ENCODE measurements at places on chromosomes 5 and 9.

GRCh38 chr5:134132372-134133187 is 18.1 kb downstream of the TCF7 start:
- no peak for DNase-seq

- DNase-seq = no peak
These were observed 274.5 kb upstream of the IZUMO3 start for GRCh38 chr9:24820196-24820595.

DNA sequence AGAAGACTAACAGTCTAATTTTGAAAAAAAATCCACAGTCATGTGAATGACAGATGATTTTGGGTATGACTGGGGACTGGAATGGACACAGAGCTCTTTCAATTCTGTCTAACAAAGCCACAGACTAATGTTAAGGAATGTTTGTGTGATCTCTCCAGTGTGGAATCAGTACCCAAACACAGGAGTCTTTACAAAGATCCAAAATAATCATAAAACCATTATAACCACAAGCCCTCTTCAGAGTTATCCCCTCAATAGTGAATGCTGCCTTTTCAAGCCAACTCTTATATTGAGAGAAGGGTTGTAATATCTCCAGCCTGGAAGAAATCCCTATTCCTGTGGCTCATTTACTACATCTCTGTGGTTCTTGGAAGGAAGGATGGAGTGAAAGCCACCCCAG is 552.0 kb upstream of the CLINT1 start:
- DNase-seq = no peak

- no peak for DNase-seq
These were observed 539.2 kb downstream of the ACTL7B start for GRCh38 chr9:108316630-108317029.

DNA sequence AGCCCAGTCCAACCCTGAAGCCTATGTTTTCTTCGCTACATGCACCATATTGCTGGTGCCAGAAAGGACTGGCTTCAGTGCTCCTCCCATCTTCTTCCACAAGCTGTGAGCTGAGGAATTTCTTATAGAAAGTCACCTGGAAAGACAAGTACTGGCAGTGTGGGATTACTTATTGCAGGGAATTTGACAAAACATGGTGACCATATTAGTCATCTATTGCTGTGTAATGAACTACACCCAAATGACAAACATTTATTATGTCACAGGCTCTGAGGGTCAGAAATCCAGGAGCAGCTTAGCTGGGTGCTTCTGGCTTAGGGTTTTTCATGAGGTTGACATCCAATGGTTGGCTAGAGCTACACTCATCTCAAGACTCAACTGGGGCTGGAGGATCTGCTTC is 75.5 kb downstream of the ENTREP1 start:
- DNase-seq = no peak

Measured in amniotic stem cell (primary cell).